ENCODE measurements at places on chromosomes 11 and 22. TPM values are rescaled to one million over a fixed set of nuclear protein-coding genes. Genes with fewer than 3 reads are reported as not detected.
A peak's percentile ranks its signal among the peaks of the same experiment; 100 is the strongest.

- DNase-seq: no peak
- no peaks in the 10 kb centered on the region for H3K27me3 ChIP-seq
- no peak overlapping the region for H3K4me3 ChIP-seq
- no peak overlapping the region for H3K27ac ChIP-seq
- peaks cover 2% of the 10 kb centered on the region for H3K4me1 ChIP-seq
Measured at GRCh38 chr11:469684-470560, 19.8 kb downstream of the PTDSS2 start.

DNA sequence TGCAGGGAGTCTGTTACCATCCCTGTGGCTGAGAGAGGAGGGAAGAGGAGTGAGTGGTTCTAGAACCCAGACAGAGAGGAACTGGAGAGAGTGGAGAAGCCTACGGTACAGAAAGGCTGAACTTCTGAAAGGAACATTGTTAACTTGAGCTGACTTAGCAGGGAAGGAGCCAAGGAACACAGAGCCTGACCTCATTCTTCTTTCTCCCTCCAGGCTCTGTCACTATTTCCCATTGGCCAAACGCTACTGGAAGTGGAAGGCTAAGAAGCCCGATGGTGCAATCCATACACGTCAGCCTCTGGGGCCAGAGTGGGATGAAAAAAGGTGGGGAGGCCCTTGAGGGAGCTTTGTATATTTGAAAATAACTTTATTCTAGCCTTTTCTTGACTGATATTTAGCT is 16.5 kb upstream of the WT1 start:
- no peak for DNase-seq
- H3K27ac ChIP-seq: no peak overlapping the region
- H3K27me3 ChIP-seq: no peaks in the 10 kb centered on the region
- no peaks in the 10 kb centered on the region for H3K4me1 ChIP-seq
- H3K36me3 ChIP-seq: no peaks in the 10 kb centered on the region
- H3K4me3 ChIP-seq: no peak overlapping the region

DNA sequence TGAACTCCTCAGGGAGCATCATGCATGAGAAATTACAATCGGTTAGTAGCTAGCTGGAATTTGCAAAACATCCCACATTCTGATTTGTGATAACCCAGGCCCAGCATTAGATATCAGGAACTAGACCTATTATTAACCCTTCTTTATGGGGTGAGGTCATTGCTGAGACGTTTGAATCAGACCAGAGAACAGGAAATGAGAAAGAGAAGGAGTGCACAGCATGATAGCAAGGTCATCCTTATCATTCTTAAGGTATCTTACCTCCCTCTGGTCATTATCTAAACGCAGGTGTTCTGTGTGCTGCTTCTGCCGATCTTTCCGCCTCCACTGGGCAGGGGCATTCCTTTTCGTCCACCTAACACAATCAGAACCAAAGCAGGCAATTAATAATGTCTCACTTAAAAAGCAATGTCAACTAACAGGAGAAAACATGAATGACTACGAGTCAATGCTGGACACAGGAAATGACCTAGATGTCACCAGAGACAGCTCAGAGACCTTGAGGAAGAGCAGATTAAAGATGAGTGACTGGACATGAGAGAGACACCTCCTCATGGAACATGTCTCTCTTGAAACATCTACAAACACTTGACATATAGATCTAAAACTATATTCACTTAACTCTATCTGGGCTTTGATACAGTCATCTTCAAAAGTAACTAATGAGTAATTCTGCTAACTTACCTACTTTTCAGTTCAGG is 78.3 kb upstream of the SCUBE2 start:
- no peaks in the 10 kb centered on the region for H3K27me3 ChIP-seq
- H3K27ac ChIP-seq: no peak overlapping the region
- no peak for DNase-seq
- peaks cover 60% of the 10 kb centered on the region for H3K36me3 ChIP-seq

DNA sequence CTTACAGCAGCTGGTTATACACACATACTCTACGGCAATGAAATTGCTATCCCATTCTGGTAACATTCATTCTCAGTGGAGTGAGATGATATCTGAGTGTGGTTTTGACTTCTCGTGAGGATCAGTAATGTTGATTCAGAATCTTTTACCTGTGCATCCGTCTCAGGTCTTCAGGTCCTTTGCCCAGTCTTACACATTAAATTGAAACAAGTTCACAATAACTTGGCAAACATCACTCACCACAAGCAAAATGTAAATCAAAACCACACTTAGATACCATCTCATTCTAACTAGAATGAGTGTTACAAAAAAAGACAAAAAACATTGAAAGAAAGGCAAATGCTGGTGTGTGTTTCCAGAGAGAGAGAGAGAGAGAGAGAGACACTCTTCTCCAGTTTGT is 14.0 kb downstream of the RGL4 start:
- H3K4me3 ChIP-seq: no peak overlapping the region
- no peak for DNase-seq
- H3K4me1 ChIP-seq: peaks cover 2% of the 10 kb centered on the region
- peaks cover 97% of the 10 kb centered on the region for H3K36me3 ChIP-seq
- H3K27me3 ChIP-seq: no peaks in the 10 kb centered on the region

GRCh38 chr11:8025816-8026215 is 38.7 kb downstream of the EIF3F start:
- H3K36me3 ChIP-seq: no peaks in the 10 kb centered on the region
- H3K27me3 ChIP-seq: peaks cover 26% of the 10 kb centered on the region
- no peaks in the 10 kb centered on the region for H3K4me1 ChIP-seq
- DNase-seq: no peak
- H3K4me3 ChIP-seq: no peak overlapping the region
- no peak overlapping the region for H3K27ac ChIP-seq

GRCh38 chr11:1975185-1975584 is 22.5 kb downstream of the H19 start:
- no peaks in the 10 kb centered on the region for H3K36me3 ChIP-seq
- no peaks in the 10 kb centered on the region for H3K4me1 ChIP-seq
- no peak overlapping the region for H3K27ac ChIP-seq
- no peak overlapping the region for H3K4me3 ChIP-seq
- DNase-seq: no peak
- H3K27me3 ChIP-seq: no peaks in the 10 kb centered on the region

GRCh38 chr11:134905928-134906327 is 493.9 kb upstream of the B3GAT1 start:
- no peak for DNase-seq
- no peak overlapping the region for H3K4me3 ChIP-seq

- H3K4me1 ChIP-seq: no peaks in the 10 kb centered on the region
- H3K27me3 ChIP-seq: no peaks in the 10 kb centered on the region
- DNase-seq: no peak
- no peak overlapping the region for H3K27ac ChIP-seq
Measured at GRCh38 chr11:134742224-134742612, 330.2 kb upstream of the B3GAT1 start.

Gene DNAJB7
- not detected for total RNA-seq

GRCh38 chr11:37858398-37858797 is 1260.4 kb upstream of the RAG2 start:
- H3K27me3 ChIP-seq: no peaks in the 10 kb centered on the region
- no peak for DNase-seq
- no peaks in the 10 kb centered on the region for H3K36me3 ChIP-seq

Gene CNTF
- total RNA-seq: 3.2 TPM

Gene DLG2
- 2.7 TPM for total RNA-seq

Gene OR6M1
- not detected for total RNA-seq

GRCh38 chr11:82195283-82195682 is 538.4 kb downstream of the FAM181B start:
- no peaks in the 10 kb centered on the region for H3K27me3 ChIP-seq
- H3K4me3 ChIP-seq: no peak overlapping the region
- no peak overlapping the region for H3K27ac ChIP-seq
- H3K36me3 ChIP-seq: no peaks in the 10 kb centered on the region

DNA sequence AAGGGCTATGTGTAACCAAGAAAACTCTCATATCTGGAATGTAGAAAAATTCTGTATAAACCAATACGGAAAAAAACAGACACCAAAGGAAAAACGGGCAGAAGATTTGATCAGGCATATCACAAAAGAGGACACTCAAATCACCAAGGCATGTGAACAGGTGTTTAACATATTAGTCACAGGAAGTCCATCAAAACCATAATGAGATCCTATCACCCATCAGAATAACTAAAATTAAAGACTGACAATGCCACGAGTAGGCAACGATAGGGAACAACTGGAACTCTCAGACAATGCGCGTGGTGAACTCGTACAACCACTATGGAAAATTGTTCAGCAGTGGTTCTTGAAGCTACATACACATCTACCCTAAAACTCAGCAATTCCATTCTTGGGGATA is 94.5 kb downstream of the MICAL3 start:
- DNase-seq: no peak
- peak overlapping the region; percentile 8 for H3K4me3 ChIP-seq
- H3K27me3 ChIP-seq: no peaks in the 10 kb centered on the region
- peaks cover 82% of the 10 kb centered on the region for H3K4me1 ChIP-seq
- H3K27ac ChIP-seq: no peak overlapping the region

Gene NXPE1
- total RNA-seq: not detected

GRCh38 chr22:37672206-37672919 is 3.1 kb upstream of the LGALS1 start:
- peak; percentile 24 for DNase-seq
- peak overlapping the region; percentile 78 for H3K27ac ChIP-seq
- peak overlapping the region; percentile 28 for H3K4me3 ChIP-seq
- no peaks in the 10 kb centered on the region for H3K27me3 ChIP-seq

GRCh38 chr11:122131126-122131525 is 15.1 kb upstream of the BLID start:
- no peak for DNase-seq
- H3K4me3 ChIP-seq: no peak overlapping the region
- H3K36me3 ChIP-seq: no peaks in the 10 kb centered on the region
- no peaks in the 10 kb centered on the region for H3K4me1 ChIP-seq
- H3K27me3 ChIP-seq: peaks cover 5% of the 10 kb centered on the region

GRCh38 chr11:8239536-8240228 is 24.0 kb downstream of the LMO1 start:
- H3K27ac ChIP-seq: no peak overlapping the region
- peaks cover 6% of the 10 kb centered on the region for H3K27me3 ChIP-seq

GRCh38 chr11:26037716-26038115 is 294.2 kb upstream of the ANO3 start:
- H3K27me3 ChIP-seq: no peaks in the 10 kb centered on the region
- H3K4me3 ChIP-seq: no peak overlapping the region
- no peaks in the 10 kb centered on the region for H3K36me3 ChIP-seq

- no peak overlapping the region for H3K4me3 ChIP-seq
- no peaks in the 10 kb centered on the region for H3K4me1 ChIP-seq
- H3K36me3 ChIP-seq: peaks cover 90% of the 10 kb centered on the region
- DNase-seq: no peak
- H3K27me3 ChIP-seq: no peaks in the 10 kb centered on the region
Measured at GRCh38 chr11:45948356-45948755, 25.9 kb downstream of the LARGE2 start.

Gene CFL1
- 1,089 TPM for total RNA-seq

DNA sequence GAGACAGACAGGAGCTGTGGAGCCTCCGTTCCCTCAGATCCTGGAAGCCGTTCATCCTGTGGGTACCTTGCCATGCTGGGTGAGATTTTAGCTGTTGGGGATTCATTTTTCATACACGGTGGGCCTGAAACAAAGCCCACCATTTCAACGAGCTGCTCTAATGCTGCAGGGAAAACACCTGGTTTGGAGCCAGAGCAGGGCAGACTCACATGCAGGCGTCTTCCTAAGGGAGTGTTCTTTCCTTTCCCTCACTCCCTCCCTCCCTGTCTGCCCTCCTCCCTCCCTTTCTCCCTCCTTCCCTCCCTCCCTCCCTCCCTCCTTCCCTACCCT is 52.5 kb downstream of the CD6 start:
- peak overlapping the region; percentile 53 for H3K27ac ChIP-seq
- no peak overlapping the region for H3K4me3 ChIP-seq
- H3K36me3 ChIP-seq: no peaks in the 10 kb centered on the region
- no peaks in the 10 kb centered on the region for H3K27me3 ChIP-seq
- peaks cover 76% of the 10 kb centered on the region for H3K4me1 ChIP-seq

Gene PHF21B
- total RNA-seq: not detected

GRCh38 chr11:19525276-19525675 is 187.4 kb upstream of the NAV2 start:
- no peaks in the 10 kb centered on the region for H3K4me1 ChIP-seq
- no peak overlapping the region for H3K4me3 ChIP-seq
- no peak for DNase-seq
- peaks cover 6% of the 10 kb centered on the region for H3K27me3 ChIP-seq
- no peak overlapping the region for H3K27ac ChIP-seq

Gene HSD17B12
- total RNA-seq: 56.8 TPM

DNA sequence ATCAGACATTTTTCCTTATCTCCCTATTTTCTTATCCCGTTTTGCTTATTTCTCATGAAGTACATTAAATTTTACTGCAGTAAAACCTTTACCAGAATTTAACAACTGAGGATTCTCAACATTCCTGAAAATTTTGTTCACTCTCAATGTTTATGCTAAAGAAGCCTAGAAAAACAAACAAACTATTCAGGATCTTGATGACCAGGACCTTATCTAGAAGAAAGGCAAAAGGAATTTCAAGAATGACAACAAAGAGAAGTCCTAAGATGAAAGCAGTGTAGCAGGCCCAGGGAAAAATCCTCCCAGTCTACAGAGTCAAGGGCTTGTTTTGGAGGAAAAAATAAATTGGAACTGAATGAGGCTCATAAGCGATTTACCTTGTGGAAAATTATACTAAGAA is 283.3 kb upstream of the ARHGAP42 start:
- no peak for DNase-seq
- H3K4me1 ChIP-seq: no peaks in the 10 kb centered on the region
- H3K36me3 ChIP-seq: no peaks in the 10 kb centered on the region
- H3K27ac ChIP-seq: no peak overlapping the region

Gene PACSIN3
- 1.5 TPM for total RNA-seq

DNA sequence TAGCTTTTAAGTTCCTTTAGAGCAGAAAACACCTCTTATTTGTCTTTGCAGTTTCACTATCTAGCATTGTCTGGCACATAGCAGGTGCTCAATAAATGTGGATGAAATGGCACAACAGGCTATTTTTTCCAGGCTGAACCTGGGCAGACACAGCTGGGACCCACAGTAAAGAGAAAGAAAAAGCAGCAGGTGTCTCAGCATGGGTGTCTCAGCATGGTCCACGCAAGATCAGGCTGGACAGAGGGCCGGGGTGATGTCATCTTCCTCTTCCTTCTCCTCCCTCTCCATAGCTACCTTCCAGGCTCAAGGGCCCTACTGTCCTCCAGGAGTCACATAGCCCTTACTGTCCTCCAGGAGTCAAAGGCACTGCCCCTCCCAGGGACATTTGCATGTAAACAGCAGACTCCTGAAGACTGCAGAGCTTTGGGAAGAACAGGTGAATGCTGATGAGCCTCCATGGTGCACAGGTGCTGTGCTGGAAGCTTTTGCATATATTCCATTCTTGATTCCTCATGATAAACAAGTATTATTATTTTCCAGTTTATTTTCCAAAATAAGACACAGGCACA is 65.2 kb downstream of the DSCAML1 start:
- DNase-seq: no peak
- no peaks in the 10 kb centered on the region for H3K4me1 ChIP-seq
- H3K4me3 ChIP-seq: no peak overlapping the region
- H3K27me3 ChIP-seq: peaks cover 17% of the 10 kb centered on the region
- no peaks in the 10 kb centered on the region for H3K36me3 ChIP-seq

- H3K27me3 ChIP-seq: no peaks in the 10 kb centered on the region
- peak overlapping the region; percentile 38 for H3K27ac ChIP-seq
- no peak for DNase-seq
- H3K4me3 ChIP-seq: no peak overlapping the region
- peaks cover 70% of the 10 kb centered on the region for H3K4me1 ChIP-seq
- peaks cover 74% of the 10 kb centered on the region for H3K36me3 ChIP-seq
Measured at GRCh38 chr11:128749974-128750373, 56.1 kb downstream of the FLI1 start.

- no peaks in the 10 kb centered on the region for H3K4me1 ChIP-seq
- H3K4me3 ChIP-seq: no peak overlapping the region
- DNase-seq: no peak
- no peaks in the 10 kb centered on the region for H3K27me3 ChIP-seq
Measured at GRCh38 chr22:24231706-24232105, 13.2 kb downstream of the GGT5 start.

Gene CLTCL1
- total RNA-seq: 5.0 TPM
